SK-N-SH (cell line): ENCODE measurements at places on chromosomes 4 and X. TPM values are rescaled to one million over a fixed set of nuclear protein-coding genes. Genes with fewer than 3 reads are reported as not detected.

GRCh38 chr4:151031831-151032605 lies 16.9 kb upstream of the LRBA start:
- peak; percentile 13 for DNase-seq

- DNase-seq: no peak
Observed at GRCh38 chrX:144637731-144638130, 609.6 kb upstream of the SPANXN1 start.

- no peak for DNase-seq
Observed at GRCh38 chr4:51906167-51906958, 63.4 kb downstream of the DCUN1D4 start.

DNA sequence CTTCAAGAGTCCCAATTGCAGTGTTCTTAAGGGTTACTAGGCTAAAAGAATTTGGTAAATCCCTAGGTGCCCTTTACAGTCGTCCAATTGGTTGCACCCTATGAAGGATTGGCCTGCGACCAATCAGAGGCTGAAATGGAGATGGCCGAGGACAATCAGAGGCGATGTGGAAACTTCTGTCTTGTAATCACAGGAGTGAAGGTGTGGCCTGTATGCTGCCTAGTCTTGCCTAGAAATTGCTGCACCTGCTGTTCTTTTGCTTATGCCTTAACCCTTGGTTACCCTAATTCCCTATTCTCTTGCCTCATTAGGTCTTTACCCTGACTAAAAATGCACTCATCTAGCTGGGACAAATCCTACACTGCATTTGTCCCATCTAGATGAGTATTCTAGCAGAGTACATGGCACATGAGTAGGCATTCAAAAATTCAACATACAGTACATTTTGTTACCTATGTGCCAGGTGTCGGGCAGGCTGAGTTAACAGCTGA lies 1.0 kb upstream of the DCK start:
- DNase-seq: no peak

DNA sequence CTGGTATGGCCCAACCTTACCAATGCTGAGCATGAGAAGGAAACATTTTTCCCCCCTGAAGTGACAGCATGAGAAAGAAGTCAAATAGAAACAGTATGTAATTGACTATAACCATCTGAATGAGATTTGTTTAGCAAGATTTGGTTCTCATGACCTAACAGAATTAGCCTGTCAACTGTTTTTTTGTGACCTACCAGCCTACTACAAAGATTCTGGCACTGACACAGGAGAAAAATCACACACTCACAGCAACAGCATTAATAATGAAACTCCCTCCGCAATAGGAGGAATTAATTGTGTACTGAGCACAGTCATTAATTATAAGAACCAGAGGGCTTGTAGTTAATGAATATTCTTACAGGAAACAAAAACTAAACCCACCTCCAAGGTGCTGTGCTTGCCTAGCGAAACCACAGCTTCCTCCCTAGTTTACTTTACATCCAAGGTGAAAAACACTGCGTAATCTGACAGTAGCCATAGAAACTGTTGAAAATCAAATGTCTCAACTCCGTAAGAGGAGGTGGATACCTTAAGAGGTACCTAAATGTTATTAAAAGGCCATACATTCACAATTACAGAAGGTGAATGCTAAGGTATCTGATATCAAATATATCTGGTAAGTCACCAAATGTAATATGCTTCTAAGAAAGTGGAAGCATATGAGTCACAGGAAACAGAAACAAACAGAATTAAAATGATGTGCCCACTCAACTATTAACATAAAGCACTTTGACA lies 34.9 kb downstream of the MMRN1 start:
- DNase-seq: no peak

DNA sequence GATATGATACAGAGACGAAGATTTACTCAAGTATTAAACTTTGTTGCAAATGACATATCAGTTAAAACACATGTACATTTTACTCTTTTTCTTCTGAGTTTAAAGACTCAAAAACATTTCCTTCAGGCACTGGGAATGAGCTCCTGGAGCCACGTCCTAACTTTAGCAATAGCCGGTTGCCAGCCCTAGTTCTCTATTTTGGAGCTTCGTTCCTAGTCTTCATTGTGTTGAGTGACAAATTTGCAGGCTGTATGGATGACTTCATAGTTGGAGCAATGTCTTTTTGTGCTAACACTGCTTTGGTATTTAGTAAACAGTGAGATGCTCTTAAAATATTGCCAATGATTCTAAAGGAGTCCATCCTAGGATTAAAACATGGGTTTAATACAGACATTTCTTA lies 190.9 kb downstream of the FAT4 start:
- DNase-seq: no peak

DNA sequence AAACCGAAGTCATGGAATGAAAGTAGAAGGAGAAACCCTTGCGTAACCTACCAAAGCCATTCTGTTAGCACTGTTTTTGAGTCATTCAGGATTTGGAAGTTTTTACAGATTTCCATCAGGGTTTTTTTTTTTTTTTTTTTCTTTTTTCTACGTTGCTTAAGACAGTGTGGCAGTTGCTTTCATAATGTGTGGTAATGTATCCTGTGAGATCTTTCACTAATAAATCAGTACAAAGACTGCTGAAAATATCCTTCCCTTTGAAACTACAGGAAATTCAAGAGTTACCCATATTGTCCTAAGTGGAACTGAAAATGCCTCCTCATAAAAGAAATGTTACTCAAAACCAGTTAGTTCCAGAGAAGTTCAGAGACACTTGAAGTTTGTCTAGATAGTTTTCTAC lies 137.8 kb downstream of the RAPGEF2 start:
- no peak for DNase-seq

DNA sequence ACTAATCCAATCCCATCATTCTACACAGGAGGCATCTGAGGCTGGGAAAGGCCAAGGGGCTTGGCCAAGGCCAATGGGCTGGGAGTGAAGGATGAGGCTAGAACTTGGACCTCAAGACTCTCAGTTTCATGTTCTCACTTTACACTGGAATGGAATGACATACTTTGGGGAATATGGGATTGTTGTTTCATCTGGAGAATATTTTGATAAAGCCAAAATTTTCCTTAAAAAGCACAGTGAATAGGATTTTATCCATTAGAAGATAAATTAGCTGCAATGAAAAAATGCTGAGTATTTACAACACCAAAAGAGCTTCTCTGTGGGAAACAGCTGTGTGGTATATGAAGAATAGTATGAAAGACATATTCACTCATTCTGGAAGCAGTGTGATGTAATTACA lies 29.3 kb downstream of the SMIM20 start:
- no peak for DNase-seq

DNA sequence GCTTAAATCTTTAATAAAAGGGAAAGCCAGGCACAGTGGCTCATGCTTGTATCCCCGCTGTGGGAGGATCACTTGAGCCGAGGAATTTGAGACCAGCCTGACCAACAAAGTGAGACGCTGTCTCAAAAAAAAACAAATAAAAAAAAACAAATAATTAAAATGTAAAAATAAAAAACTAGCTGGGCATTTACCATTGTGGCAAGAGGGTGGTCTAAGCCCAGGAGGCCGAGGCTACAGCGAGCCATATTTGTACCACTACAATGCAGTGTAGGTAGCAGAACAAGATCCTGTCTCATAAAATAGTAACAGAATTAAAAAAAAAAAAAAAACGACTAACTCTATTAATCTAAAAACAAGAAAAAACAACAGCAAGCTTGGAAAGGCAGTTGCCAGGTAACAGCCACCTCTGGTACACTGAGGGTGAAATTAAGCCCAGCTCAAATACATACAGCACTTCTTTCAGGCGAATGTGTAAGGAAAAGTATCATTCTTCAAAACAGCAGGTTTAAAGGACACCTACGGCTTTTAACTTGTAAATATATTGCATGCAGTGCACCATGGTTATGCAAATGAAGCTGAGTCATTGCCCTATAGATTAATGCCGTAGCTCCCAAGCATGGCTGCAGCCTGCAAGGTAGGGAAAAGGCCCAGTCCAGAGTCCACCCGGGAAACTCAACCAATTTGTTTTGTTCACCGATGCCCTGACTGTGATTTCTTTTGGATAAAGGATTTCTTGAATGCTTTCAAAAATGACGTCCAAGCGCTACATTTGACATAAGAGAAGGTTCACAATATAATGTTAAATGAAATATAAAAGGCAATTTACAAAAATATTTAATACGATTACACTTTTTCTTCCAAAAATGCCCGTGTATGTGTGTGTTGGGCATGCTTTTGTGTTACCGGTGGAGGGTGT lies 14.5 kb upstream of the TXLNG start:
- DNase-seq: peak; percentile 44

TMPRSS11A gene
- not detected in 2 replicates for polyA plus RNA-seq

UGT2B10 gene
- polyA plus RNA-seq: not detected in 2 replicates
